H1 (cell line): ENCODE measurements at places on chromosomes 5 and 9.

DNA sequence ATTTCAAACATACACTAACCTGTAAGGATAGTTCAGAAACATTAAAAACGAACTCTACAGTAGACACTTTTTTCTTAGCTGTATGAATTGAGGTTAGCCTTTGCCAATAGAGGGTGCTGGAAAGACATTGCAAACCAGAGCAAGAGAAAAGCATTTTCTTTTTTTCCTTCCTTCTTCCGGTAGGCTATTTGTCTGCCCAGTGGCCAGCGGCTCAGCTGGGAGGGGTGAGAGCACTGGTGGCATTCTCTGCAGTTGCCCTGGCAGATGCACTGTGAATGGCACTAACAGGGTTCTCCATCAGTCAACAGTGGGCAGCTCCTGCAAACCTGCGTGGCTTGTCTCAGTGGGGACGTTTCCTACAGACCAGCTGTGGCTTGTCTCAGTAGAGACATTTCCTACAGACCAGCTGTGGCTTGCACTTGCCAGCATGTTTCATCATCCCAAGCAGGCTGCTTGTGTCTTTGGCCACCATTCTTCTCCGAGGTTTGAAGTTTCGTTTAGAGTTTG is 984.5 kb upstream of the CDH18 start:
- peak; percentile 1 for DNase-seq

- DNase-seq, result no peak
These were observed 3.9 kb upstream of the MGAT1 start for GRCh38 chr5:180806351-180807011.

DNA sequence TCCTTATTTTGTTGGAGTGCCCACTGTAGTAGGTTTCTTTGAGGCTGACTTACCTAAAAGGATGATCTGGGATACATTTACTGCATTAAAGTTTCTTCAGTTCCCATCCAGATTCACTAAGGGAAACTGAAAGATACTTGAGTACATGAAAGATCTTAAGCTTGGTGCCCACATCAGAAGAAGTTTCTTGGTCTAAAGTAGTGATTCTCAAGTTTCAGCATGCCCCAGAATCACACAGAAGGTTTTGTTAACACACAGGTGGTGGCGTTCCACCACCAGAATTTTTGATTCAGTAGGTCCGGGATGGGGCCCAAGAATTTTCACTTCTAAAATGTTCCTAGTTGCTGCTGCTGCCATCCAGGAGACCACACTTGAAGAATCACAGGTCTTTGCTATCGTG is 171.0 kb downstream of the ZNF462 start:
- no peak for DNase-seq

DNA sequence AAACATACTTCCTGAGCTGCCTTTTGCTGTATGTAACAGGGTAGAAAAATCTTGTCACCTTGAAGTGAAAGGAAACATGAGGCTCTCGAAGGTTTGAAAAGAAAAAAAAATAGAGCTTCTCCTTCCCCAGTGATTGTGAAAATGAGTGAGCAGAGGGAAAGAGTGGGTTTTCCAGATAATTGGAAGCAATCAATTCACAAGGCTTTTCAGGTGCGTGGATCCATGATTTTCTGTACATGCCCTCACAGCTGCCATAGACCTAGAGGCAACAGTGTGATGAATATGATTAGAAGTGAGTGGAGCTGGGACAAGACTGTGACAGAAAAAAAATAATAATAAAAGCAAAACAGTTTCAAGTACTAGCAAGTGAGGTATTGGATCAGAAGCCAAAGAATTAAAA is 1422.5 kb upstream of the CDH6 start:
- no peak for DNase-seq

DNA sequence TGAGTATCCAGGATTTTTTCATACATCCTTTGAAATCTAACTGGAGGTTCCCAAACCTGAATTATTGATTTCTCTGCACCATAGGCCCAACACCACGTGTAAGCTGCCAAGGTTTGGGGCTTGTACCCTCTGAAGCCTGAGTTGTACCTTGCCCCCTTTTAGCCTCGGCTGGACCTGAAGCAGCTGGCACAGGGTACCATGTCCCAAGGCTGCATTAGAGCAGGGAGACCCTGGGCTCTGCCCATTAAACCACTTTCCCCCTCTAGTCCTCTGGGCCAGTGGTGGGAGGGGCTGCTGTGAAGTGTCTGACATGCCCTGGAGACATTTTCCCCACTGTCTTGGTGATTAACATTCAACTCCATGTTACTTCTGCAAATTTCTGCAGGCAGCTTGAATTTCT is 532.9 kb upstream of the NUDT12 start:
- DNase-seq, result no peak

GRCh38 chr5:62149879-62150278 is 156.1 kb upstream of the KIF2A start:
- DNase-seq, result no peak

- no peak for DNase-seq
These were observed 6.5 kb downstream of the CD74 start for GRCh38 chr5:150406103-150406722.
